ENCODE measurements at places on chromosomes 7 and 10.

GRCh38 chr7:87435546-87435945 lies 39.9 kb downstream of the ABCB4 start:
- DNase-seq: no peak

DNA sequence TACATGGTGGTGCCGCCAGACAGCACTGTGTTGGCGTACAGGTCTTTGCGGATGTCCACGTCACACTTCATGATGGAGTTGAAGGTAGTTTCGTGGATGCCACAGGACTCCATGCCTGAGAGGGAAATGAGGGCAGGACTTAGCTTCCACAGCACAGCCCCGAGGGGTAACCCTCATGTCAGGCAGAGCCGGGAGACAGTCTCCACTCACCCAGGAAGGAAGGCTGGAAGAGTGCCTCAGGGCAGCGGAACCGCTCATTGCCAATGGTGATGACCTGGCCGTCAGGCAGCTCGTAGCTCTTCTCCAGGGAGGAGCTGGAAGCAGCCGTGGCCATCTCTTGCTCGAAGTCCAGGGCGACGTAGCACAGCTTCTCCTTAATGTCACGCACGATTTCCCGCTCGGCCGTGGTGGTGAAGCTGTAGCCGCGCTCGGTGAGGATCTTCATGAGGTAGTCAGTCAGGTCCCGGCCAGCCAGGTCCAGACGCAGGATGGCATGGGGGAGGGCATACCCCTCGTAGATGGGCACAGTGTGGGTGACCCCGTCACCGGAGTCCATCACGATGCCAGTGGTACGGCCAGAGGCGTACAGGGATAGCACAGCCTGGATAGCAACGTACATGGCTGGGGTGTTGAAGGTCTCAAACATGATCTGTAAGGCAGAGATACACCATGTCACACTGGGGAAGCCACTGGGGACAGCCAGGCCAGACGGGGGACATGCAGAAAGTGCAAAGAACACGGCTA lies 104.6 kb upstream of the TNRC18 start:
- DNase-seq: no peak

GRCh38 chr10:120588311-120588710 lies 131.3 kb downstream of the PLPP4 start:
- no peak for DNase-seq

DNA sequence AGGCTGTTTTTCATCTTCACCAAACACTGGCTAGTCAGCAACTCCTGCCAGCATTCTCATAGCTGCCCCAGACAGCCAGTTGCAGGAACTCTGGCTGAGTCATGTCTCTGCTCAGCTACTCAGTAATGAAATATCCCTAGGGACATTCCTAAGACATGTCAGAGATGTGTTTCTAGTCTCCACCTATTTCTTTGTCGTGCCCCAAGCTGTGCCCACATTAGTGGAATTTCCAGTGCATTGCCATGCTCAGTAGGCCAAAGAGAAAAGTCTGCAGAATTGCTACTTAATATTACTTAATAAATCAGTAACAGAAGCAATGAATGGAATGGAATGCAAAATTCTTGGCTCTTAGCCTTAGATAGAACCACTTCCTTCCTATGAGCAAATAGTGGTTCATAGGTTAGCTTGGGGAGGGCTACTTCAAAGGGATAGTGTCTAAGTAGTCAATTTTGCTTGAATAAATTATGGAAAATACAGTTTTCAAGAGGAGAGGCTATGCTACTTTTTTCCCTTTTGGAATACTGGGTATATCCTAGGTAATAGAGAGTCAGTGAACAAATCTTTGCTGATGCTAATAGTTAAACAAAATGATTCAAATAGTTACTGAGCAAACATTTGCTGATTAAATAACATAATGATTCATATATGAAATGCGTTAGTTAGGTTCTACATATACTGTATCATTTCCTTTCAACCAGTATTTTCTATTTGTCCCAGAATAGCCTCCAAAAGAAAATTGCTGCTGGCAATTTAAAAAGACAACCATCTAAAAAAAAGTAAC lies 23.6 kb upstream of the SEMA3C start:
- peak; percentile 85 for DNase-seq

GRCh38 chr7:128408709-128409595 lies 830 bp downstream of the IMPDH1 start:
- peak; percentile 72 for DNase-seq

- DNase-seq: no peak
These were observed 5.1 kb upstream of the MRPS17 start for GRCh38 chr7:55946545-55946944.

DNA sequence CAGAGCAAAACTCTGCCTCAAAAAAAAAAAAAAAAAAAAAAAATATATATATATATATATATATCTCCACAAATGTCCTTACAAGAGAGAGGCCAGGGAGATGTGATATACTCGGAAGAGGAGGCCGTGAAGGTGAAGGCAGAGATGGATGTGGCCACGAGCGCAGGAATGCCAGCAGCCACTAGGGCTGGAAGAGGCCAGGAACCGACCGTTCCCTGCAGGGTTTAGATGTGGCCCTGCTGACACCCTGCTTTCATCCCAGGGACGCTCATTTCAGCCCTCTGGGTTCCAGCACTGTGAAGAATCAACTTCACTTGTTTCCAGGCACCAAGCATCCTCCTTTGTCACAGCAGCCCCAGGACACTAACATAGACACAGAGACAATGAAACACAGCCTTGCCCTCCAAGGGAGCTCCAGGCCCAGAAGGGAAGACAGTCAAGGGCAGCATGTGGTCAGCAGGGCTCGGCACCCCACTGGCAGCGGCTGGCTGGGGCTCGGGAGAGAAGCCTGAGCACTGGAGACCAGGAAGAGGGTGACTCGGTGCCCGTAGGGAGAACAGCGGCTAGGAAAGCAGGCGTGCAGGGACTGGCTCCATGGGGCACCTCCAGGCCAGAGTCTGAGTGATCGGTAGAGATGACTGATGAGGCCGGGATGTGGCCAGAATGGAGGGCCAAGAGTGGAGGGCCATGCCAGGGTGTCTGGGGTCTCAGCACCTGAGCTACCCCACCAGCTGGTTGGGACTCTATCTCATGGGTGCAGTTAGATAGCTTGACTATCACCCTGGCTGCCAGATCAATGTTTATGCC lies 7.6 kb downstream of the WDR86 start:
- no peak for DNase-seq

DNA sequence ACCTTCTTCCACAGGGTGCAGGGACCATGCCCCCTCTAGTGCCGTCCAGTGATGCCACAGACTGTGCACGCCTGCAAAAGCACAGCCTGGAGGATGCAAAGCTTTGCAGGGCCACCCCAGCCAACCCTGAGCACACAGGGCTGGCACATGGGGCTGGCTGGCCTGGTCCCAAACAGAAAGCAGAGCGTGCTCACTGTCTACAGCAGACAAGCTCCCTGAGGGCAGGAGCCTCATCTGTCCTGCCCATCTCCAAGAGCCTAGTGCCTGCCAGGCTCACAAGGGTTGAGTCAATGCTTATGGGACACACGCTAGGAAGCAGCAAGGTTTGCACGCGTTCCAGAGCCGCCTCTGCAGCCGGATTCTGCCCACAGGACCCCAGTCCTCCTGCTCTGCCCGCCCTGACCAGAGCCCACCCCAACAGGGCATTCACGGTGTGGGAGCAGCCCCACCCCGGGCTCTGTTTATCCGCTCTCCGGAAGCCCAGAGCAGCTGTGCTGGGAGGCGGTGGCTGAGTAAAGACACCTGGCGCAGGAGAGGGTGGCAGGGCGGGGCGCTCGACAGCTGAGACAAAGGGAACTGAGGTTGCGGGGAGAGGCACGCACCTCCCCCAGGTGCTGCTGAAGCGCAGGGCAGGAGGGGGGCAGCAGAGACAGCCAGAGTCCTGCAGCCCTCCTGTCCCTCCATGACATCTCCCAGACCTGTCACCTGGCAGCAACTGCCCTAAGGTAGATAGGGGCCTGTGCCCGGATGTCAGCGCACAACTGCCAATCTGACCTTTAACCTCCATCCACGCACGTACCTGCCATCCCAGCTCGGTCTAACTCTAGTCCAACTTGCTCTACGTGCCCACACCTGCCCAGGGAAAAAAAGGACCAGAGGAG lies 4.3 kb downstream of the KCNH2 start:
- peak; percentile 82 for DNase-seq

- DNase-seq: no peak
These were observed 180.5 kb upstream of the GALNT17 start for GRCh38 chr7:70951271-70951962.

DNA sequence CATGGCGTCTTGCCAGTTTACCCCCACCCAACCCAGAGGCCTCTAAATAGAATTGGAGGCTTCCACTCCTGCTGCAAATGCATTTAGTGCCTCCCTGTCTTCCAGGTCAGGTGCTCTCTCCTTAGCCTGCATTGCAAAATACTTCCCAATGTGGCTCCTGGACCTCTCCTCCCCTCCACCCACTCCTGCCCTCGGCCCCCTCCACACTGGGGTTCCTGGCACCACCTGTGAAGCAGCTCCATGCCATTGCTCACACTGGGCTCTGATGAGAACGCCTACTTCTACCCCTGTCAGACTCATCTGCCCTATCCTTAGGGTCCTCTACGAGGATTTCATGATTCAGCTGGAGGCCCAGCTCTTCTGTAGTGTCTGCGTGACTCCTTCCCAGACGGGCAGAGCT lies 37.4 kb downstream of the C10orf120 start:
- DNase-seq: no peak

DNA sequence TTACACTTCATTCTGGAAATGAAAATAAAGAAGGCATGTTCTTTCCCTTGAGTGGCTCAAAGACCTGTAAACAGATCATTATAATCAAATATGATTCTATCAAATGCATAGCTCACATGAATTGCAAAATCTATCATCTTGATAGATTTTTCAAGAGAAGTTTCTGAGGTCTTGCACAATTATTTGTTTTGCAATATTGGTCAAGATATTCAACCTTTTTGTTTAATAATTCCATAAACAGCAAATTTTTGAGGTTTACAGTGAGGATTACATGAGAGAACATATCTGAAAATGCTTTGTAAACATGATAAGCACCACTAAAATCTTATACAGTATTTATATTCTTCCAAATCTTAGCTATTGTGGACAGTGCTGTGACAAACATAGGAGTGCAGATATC lies 160.8 kb downstream of the HDAC9 start:
- DNase-seq: no peak

DNA sequence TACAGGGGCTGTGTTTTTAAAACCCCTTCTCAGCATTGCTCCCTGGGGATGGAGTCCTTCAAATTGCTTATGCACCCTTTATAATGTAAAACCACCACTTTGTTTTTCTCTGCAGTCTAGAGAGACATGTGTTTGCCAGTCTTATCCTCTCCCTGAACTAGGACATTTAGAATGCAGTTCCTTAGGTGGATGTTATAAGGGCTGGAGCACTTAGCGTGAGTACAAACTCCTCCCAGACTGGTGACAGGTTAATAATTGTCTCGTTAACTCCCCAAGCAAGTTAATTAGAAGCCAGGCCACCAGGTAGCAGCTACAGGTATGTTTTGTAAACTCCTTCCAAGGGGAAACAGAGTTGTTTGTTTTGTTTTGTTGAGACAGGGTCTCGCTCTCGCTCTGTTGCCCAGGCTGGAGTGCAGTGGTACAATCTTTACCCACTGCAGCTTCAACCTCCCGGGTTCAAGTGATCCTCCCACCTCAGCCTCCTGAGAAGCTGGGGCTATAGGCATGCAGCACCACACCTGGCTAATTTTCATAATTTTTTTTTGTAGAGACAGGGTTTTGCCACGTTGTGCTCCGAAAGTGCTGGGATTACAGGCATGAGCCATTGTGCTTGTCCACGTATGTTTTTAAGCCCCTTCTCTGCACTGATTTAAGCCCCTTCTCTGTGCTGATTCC lies 100.2 kb downstream of the FAM107B start:
- no peak for DNase-seq

DNA sequence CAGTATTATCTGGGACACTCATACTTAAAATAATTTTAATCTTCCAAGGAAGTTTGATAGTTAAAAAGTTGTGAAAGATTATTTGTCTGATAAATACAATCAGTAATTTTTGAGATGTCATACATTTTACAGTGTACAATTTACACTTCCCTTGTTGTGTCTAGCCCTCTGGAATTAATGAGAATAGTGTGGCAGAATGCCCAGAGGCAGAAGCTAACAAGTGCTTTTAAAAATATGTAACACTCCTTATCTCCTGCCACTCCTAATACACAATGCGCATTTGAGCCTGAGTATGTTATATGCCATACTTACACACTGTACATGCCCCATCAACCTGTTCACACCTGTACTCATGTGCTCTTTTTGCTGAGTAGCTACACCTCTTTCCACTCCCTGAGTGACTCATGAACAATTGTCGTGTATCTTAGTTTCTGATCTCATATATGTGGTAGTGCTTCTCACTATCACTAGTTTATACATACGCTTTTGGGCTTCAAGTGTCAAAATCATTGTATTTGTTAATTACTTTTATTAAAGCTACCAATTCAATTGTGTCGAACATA lies 106.9 kb upstream of the GNAI1 start:
- peak; percentile 61 for DNase-seq

DNA sequence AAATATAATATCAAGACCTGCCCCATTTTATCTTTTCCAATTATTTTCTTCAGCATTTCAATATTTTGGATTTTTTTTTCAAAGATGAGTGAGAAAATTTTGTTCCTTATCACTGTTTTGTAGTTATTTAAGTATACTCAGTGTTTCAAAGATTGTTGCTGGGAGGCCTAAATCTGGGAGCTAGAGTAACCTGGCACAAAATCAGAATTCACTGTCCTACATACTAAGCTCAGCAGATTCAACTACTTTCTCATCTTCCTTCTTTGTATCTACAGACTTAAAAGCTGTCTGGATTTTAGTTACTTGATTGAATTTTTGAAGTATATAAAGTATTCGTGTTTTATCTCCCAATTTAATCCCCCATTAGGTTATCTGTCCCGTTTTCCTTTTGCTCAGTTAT lies 85.9 kb downstream of the TAX1BP1 start:
- no peak for DNase-seq

- no peak for DNase-seq
These were observed 82.6 kb upstream of the UCN3 start for GRCh38 chr10:5282137-5282536.

DNA sequence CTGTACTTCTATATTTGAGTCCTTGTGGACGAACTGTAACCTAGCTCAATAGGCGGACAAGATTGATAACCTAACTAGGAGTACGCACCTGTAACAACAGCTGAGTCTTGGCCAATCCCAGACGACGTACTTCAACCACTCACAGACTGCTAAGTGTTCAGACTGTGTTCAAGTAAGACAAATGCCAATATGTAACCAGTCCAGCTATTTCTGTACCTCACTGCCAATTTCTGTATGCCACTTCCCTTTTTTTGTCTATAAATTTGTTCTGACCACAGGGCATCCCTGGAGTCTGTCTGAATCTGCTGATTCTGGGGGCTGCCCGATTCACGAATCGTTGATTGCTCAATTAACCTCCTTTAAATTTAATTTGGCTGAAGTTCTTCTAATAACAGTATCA lies 32.2 kb downstream of the HACD1 start:
- DNase-seq: no peak

DNA sequence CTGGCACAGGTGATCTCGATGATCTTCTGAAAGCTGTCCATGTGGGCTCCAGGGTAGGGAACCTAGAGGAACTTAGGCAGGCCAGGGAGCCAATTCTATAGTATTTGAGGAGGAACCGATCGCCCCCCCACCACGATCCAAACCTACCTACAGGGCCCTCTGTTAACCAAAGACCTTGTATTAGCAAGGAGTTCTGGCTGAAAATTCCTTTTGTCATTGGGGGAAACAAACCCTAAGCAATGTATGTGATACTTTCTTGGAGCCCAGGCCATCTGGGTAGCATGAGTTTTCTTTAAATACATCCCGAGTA lies 62.1 kb downstream of the CHN2 start:
- no peak for DNase-seq
